Effector CD8-positive, alpha-beta T cell (primary cell): ENCODE measurements at places on chromosomes 1 and 21.

DNA sequence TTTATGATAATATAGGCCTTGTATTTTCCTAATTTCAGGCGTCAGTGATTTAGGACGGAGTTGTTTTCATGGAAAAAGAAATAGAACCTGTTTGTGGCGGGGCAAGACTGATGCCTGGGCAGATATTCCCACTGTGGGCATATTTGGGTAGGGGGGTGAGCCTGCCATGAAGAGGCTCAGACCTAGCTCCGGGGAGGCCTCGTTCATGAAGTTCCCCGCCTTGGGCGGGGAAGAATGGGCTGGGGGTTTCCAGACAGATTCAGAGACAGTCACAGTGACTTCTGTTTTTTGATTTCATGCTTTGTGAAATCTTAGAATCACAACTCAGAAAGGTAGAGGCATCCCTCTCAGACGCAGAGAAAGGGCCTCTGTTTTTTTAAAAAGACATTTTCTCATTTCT is 36.1 kb downstream of the RUNX3 start:
- DNase-seq = no peak

- no peak for DNase-seq
These were observed 18.4 kb downstream of the CNIH4 start for GRCh38 chr1:224375059-224375458.

DNA sequence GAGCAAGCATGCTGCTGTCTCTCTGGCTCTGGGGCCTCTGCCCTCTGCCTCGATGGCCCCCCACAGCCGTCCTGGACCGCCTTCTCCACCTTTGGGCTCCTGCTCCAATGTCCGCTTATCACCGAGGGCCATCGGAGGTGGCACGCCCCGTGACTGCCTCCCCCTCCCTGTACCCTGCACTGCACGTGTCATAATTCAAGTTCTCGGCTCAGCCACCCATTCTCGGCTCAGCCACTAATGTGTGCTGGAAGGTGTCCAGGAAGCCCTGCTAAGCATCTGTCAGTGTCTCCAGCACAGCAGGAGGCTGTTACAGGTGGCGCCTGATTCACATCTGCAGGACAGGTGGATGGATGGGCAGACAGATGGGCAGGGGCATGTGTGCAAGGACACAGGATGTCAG is 45.5 kb downstream of the TP73 start:
- DNase-seq = no peak

GRCh38 chr1:38341694-38342093 is 295.1 kb upstream of the POU3F1 start:
- DNase-seq = no peak

DNA sequence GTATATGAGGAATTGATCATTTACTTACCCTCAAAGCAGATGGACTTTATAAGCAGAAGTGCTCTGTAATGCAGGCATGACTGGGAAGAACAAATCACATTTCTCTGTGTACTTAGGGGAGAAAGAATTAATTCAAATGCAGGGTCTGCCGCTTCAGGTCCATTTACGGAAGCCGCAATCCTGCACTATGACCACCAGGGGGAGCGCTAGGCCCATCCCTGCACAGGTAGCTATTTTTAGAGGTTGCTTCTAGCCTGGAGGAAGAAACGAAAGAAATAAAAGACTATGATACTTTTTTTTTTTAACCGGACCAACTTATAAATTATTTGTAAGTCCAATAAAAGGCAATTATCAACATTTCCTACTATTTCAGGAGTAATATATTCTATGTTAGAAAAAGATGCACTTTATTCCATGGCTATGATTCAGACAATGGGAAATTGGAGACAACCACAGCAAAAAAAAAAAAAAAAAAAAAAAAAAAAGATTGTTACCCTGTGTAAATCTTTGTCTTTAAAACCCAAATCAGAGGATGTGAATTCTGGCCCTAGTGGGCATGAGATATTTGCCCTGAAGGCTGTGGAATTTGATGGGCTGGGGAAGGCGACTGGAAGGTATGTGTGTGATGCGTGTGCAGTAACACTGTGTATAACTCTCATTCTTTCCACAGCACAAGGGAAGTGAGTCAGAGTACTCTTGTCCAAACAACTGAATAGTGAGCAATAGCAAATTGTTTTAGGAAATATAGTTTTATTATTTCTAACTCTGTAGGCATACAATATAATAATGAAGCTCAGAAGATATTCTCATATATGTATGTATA is 12.9 kb upstream of the FYB2 start:
- DNase-seq = peak; percentile 55

DNA sequence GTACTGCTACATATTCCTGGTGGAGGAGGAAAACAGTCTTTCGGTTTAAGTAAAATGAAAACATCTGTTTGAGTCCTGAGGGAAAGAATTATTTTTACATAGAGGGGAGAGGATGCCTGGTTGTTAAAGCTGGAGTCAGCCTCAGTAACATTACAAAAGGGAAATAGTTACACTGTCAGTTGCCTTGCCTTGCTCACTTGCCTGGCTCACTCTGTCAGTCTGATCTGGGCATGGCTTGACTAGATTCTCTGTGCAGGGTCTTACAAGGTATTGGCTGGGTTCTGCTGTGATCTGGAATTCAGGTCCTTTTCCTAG is 8.4 kb upstream of the UBE2U start:
- DNase-seq = no peak

- DNase-seq = no peak
These were observed 150.8 kb downstream of the FASLG start for GRCh38 chr1:172809750-172810149.

- no peak for DNase-seq
These were observed 114.3 kb downstream of the DMRTB1 start for GRCh38 chr1:53573522-53573921.

- no peak for DNase-seq
These were observed 152.0 kb downstream of the ETS2 start for GRCh38 chr21:38957575-38958322.

- DNase-seq = no peak
These were observed 125.9 kb downstream of the RHOU start for GRCh38 chr1:228860911-228861831.

DNA sequence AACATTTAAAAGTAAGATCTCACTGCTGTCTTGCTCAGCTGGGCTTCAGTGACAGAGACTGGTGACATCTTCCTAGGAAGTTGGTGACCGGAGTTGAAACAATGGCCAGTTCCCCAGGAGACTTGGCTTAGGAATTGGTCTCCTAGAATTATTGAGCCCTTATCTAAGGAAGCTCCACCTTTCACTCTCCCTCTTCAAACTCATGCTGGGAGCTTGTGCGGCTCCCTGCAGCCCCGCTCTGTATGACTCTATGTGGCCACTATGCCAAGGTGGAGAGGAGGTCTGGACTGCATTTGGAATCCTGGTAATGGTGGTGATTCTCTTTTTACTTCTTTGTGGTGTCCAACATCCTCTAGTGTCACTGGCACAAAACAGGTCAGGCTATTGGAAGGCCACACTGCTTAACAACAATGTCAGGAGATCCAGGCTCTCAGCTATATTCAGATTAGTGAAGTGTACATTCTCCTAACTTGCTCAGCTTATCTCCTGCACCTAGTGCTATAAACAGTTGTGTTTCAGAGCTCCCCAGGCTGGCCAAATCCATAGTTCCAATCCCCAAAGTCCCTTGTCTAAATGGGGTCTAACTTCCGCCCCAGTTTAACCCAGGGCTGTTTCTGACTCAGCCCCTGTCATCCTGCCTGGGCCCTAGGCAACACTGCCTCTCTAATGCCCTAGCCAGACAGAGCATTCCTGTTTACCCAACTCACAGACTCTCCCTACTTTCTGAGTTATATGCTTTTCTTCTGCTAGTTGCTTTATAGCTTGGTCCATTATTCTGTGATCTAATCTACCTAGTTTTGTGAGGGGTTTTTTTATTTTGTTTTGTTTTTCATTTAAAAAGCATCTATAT is 18.3 kb downstream of the ATP2B4 start:
- no peak for DNase-seq

GRCh38 chr1:29202584-29203340 is 21.1 kb upstream of the SRSF4 start:
- peak; percentile 91 for DNase-seq

DNA sequence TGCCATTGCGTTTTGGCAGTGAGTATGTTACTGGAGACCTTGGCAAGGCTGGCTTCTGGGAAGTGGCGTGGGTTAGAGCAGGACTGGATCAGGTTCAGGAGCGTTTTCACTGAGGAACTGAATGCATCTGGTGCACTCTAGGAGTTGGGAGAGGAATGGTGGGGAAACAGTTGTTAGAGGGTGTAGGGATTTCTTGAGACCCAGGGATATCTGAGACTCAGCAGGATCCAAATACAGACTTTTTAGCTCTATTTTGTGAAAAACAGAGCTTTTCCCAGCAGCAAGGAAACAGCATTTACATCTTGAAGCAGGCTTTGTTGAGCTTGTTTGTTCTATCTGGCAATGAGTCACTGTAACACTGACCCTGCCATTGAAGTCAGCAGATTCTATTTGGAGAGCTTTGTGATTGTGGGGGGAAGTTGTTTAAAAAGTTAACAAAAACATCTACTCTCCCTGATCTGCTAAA is 56.9 kb upstream of the NRIP1 start:
- DNase-seq = no peak

GRCh38 chr21:29298348-29299045 is at the start of gene BACH1:
Gene BACH1, plus strand, starts transcription at chr21:29298922. Its CDS starts 22,359 bp downstream, at chr21:29321281.
- DNase-seq = peak; percentile 73

- DNase-seq = peak; percentile 64
These were observed 597 bp downstream of the PKN2 start for GRCh38 chr1:88684482-88685258.

- DNase-seq = no peak
These were observed 283.0 kb downstream of the PAPPA2 start for GRCh38 chr1:176745945-176746344.

GRCh38 chr1:81414488-81415015 is 386.2 kb upstream of the ADGRL2 start:
- no peak for DNase-seq

DNA sequence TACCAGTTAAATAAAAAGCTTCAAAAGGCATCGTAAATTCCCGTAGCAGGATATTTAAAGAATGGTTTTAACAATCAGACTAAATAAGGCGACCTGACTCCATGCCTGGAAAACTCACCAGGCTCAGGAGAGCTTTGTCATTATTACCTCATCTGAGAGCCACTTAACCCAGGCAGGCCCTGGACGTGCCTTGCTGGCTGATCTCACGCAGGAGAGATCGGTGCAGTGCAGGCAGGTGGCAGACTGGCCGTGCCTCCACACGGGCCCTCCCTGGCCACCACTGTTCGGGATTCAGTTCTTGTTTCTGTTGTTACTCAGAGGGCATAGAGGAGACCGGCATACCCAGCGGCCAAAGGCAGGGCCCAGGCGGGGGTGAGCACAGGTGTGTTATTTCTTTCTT is 6.4 kb downstream of the MT1HL1 start:
- no peak for DNase-seq

DNA sequence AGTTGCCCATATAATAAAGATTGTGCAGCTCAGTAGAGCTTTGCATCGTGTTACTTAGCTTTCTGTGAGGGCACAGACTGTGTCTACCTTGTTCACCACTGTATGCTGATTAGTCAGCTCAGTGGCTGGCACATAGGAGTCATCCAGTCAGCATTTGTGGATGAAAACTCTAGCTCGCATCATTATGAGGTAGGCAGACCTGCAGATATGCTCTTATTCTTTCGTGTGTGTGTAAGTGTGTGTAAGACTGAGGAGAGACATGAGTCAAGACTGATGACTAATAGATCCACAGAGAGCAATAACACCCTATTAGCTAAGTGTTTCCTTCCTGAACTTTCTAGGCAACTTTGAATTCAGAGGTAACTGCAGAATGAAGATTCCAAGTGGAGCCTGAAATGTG is 17.1 kb downstream of the TTF2 start:
- no peak for DNase-seq

DNA sequence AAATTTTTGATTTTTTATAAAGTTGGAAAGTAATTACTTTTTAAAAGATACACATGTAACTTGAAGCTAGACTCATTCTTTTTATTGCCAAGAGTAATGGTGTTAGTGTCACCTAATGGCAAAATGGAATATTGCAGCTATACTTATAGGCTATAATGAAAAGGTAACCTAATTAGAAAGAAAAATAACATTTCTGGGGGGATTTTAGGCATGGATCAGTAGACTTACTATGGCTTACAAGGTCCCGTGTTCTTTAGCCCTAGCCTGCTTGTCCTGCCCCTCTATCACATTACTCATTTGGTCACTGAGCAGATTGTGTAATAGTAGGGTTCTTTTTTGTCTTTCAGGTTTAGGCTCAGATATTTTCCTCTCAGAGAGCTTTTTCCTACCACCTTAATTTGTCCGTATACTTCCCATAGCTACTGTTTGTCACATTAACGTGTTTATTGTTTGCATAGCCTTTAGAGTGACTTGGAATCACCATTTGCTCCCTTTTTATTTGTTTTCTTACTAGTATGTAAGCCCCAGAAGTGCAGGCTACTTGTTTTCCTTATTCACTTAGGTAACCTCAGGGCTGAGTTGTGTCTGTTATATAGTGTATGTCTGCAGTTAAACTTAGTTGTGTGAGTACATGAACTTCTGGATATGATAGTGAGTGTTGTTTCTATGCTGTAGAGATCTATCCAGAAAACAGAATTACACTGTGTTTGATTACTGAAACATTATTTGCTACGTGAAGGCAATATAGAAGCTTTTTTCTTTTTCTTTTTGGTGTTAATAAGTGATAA is 58.7 kb downstream of the RABGAP1L start:
- DNase-seq = no peak

GRCh38 chr1:84538599-84538998 is 32.2 kb upstream of the GNG5 start:
- DNase-seq = no peak

DNA sequence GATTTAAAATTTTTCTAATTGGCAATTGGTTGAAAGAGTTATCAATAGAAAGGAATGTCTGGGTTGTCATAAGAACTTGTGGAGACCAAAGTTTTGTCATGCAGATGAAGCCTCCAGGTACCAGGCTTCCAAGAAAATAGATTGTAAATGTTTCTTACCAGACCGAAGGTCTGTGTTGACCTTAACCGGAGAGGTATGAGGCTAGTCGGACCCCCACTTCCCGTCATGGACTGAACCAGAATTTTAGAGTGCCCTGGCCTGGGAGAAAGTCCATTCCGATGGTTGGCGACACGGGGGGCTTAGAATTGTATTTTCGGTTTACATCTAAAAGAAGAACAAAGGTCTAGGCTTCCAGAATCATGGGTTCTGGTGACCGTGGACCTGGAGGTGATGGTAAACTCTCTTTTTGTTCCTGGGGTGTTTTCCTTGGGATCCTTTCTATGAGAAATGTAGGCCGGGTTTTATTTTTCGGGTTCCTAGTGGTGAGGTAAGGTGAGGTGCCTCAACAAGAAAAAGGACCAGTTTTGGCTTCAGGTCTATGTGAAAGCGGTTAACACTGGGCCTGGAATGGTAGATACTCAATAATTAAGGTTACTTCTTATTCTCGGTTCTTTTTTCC is 405 bp upstream of the UHMK1 start:
- no peak for DNase-seq

DNA sequence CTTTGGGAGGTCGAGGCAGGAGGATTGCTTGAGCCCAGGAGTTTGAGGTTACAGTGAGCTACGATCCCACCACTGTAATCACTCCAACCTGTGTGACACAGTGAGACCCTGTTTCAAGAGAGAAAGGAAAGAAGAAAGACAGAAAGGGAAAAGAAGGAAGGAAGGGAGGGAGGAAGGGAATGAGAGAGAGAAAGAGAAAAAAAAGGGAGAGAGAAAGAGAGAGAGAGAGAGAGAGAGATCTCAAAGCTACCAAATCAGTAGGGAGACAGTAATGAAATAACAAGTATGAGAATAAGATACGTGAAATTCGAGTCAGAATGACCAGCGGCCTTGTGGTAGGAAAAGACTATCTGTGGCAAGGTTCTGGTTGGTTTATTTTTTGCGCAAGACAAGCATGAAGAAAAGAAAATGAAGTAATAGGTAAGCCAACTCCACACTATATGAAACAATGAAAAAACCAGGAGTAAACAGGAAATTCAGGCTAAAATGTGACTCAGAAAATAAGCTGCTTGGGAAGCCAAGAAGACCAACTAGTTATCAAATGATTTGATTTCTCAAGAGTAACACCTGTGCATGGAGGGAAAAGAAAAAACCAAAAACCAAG is 8.9 kb downstream of the MTF1 start:
- no peak for DNase-seq
